NCI-H2029 treated with DMSO at 0.1 percent for 48 hours (cell line): ENCODE measurements at places on chromosomes 2 and 18.

GRCh38 chr2:192513575-192513974 is 318.8 kb upstream of the TMEFF2 start:
- DNase-seq, result no peak

GRCh38 chr2:96684883-96685576 is 42.5 kb downstream of the FER1L5 start:
- DNase-seq, result no peak

DNA sequence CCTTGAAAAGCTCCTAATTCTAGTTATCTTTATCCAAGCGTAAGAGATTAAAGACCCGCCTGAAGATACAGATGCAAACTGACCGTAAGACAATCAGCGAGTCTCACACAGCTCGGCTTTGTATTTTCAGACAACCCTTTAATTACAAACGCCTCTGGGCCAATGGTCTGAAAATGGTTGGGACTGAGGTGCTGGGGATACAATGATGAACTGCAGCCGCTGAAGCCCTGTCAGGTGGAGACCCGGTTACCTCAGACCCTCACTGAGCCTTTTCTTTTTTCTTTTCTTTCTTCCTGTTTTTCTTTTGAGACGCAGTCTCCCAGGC is 715 bp upstream of the CFAP36 start:
- no peak for DNase-seq

- no peak for DNase-seq
Observed at GRCh38 chr2:174486563-174487107, at the start of gene GPR155. GPR155 (minus strand) TSS chr2:174487029; CDS start chr2:174481956, 5,073 bp downstream.

DNA sequence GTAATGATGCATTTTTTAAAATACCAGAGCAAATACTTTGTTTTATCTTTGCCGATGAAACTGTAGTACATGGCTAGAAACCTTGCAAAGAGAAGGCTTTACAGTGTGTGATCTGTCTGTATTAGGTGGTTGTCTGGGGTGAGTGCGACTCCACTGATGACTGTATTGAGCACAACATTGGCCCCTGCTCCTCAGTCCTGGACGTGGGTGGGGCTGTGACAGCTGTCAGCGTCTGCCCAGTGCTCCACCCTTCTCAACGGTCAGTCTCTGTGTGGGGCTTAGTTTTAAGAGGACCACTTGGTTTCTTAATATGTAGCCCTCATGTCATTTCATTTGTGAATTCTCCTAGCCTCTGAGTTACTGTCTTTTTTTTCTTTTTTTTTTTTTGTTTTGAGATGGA is 17.4 kb upstream of the MOCOS start:
- no peak for DNase-seq

DNA sequence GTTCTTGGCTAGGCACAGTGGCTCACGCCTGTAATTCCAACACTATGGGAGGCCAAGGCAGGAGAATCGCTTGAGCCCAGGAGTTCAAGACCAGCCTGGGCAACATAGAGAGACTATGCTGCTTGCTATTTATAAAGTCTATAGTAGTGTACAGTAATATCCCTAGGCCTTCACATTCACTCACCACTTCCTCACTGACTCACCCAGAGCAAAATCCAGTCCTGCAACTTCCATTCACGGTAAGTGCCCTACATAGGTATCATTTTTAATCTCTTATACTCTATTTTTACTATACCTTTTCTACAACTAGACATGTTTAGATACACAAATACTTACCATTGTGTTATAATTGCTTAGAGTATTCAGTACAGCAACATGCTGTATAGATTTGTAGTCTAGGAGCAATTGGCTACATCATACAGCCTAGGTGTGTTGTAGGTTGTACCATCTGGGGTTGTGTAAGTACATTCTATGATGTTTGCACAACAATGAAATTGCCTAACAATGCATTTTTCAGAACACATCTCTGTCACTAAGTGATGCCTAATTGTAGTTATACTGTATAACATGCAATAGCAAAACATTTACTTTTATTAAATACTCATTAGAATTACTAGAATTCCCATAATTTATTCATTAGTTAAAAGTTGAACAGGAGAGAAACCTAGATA is 8.8 kb downstream of the DHX57 start:
- no peak for DNase-seq

- DNase-seq, result no peak
Observed at GRCh38 chr2:9593925-9594324, 36.9 kb downstream of the YWHAQ start.

DNA sequence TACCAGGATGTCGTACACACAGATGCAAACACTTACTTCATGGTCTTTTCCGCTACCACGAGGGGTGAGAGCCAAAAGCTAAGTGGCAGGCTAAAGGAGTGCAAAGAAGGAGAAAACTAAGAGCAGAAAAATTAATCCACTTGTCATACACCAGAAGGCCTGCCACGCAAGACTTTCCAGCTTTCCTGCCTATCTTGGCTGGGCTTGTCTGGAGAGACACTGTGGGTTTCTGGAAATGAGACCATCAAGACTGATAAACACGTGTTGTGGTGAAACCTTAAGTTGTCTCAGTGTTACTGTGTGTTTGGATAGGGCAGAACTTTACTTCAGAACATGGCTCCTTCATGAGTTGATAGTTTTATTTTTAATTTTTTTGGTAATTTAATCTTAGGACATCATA is 175.6 kb downstream of the FMNL2 start:
- DNase-seq, result no peak

DNA sequence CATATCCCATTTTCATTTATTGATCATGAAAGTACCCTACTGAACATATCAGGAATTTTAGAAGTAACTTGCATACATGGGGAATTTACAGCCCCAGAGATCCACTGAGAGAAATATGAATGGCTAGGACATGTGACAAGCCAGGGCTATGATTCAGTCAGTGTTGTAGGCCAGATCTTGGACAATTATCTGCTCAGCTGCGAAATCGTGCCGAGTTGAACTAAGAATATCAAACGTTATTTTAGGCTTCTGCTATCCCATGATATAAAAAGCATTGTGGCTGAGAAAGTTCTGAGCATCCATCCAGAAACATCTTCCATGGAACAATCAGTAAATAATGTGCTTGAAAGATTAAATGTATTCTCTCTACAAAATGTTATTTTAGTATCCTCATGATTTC is 85.7 kb upstream of the UNC80 start:
- DNase-seq, result no peak

GRCh38 chr18:73286584-73286983 is 418.8 kb upstream of the NETO1 start:
- no peak for DNase-seq
